ENCODE measurements at places on chromosomes 5 and 9.

GRCh38 chr5:146042628-146043279, 62.6 kb downstream of the PLAC8L1 start:
- DNase-seq, result peak; percentile 59

DNA sequence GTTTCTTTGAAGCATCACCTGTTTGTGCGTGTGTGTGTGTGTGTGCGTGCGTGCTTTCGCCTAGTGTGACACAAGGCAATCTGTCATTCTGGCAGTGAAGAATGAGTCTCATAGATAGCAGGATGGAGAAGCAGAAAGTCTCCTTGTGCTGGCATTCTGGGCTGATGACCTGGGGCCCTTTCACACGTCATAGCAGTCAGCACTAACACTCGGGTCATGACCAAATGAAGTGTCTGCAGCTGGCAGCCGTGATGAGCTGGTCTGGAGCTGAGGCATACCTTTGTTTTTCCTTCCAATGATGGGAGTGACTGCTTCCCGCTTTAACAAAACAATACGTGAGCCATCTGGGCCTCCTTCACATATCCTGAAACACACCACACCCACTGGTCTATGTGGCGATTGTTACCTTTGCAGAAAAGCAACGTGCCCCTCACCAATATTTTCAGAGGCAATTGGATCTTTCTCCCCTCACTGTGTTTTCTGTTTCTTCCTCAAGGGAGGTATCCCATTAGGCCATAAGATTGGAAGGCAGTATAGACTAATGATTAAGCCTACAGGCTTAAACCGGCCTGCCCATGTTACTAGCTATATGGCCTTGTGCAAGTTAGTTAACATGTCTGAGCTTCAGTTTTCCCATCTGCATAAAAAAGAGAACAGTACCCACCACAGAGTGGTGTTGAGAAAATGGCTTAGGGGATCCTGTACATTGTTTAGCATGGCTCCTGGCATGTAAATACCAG, 88.8 kb downstream of the SREK1 start:
- DNase-seq, result peak; percentile 13

GRCh38 chr5:89560696-89561095, 677.7 kb upstream of the MEF2C start:
- peak; percentile 17 for DNase-seq

DNA sequence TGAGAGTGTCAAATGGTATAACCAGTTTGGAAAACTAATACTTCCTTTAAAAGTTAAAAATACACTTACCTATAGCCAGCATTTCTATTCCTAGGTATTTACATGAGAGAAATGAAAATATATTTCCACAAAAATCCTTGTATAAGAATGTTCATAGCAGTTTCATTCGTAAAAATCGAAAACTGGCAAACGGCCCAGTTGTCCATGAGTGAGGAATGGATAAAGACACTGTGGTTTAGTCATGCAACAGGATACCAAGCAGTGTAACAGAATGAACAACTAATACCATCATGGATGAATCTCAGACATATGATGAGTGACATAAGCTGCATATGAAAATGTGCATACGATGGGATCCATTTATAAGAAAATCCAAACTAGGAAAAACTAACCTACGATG, 136.7 kb downstream of the MACROH2A1 start:
- no peak for DNase-seq

DNA sequence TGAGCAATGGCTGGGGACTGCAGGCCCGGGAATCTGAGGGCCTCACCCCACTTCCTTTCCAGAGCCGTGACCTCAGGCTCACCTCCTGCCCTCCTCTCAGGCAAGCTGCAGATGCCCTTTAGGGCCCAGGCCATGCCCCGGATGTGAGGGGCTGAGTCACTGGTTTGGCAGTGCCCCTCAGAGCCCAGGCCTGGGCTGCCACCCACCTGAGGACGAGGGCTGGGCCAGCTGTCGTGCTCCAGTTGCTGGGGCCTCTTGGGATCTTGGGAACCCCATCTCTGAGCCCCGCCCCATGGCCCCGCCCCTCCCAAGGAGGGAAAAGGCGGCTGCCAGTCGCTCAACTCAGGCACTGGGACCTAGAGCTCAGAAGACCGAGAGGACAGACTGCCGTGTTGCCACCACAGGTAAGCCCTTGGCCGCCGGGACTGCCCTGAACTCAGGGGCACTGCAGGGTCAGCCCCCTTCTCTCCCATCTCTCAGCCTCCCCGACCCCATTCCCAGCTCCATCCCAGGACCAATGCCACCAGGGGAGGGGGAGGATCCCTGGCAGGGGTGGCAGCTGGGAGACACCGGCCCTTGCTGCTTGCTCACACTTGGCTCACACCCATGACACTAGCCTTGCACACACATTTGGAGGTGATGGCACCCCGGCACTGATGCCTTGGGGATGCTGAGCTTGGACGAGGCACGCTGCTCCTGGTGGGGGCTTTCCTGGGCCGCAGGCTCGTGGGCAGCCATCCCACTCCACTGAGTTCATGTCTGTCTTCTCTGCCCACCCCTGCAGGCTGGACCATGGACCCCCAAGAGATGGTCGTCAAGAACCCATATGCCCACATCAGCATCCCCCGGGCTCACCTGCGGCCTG, at the start of gene CYSRT1:
Gene CYSRT1, plus strand, starts transcription at position 345 of the 865 bp plus-strand sequence. Its CDS starts 448 bp downstream, at position 793.
- DNase-seq, result no peak

- peak; percentile 43 for DNase-seq
Measured at GRCh38 chr9:95224376-95225019, 93.0 kb downstream of the FANCC start.

DNA sequence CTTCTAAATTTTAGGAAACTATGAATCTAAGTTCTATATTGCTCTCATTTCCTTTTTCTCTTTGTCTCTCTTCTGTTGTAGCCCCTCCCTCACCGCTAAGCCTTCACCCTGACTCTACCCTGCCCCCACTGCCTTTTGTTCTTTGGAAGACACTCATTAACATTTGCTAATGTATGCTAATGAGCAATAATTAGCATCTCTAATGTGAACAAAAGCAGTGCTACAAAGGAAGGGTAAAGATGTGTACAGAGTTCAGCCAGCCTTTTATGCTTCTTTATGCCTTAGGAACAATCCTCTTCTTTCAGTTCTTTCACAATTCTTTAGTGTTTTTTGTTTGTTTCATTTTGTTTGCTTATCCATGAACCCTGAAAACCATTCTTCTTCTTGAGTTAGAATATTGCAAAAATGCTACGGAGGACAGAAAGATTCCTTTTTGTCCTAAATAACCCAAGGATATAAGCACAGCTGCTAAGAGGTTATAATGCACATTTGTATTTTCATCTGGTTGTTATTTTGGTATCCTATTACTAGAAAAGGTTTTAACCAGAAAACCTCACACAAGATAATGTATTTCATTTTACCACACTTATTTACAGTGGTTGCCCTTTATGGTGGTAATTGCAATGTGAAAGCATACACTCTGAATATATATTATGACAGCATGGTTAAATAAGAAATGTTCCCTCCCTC, 159.3 kb downstream of the TMC1 start:
- DNase-seq, result no peak

DNA sequence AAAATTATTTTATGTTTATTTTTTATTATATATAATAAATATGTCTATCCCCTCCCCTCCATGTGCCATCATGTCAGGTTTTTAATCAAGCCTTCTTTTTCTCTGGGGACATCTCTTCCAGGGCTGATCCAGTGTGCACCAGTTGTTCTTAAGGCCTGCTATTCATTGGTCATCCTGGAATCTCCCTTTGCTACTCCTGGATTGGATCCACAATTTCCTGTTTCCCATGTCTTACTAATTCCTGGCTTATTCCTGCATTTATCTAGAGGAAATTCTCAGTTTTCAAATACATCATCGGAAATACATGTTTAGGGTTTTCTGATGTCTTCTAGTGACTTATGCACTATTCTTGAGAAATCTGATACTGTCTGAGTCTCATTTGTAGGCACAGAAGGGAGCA, 56.8 kb downstream of the ANGPTL2 start:
- DNase-seq, result peak; percentile 69

- DNase-seq, result peak; percentile 58
Measured at GRCh38 chr5:133527311-133527710, 85.0 kb downstream of the FSTL4 start.

GRCh38 chr9:21294904-21295538, 10.1 kb downstream of the IFNA5 start:
- DNase-seq, result no peak

DNA sequence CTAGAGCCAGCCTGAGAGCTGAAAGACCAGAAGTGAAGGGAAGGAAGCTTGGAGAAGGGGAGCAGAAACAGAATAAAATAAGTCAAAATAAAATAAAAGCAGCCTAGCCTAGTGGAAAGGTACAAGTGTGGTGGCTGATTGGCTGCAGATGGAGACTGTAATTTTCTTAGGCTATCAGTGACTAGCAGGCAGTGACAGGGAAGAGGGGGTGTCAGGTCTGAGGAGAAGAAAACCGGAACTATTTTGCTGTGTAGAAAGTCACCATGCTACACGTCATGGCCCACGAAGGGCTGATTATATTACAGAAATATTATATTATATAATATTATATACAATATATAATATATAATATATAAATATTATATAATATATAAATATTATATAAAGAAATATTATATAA, 98.1 kb upstream of the TAF11L2 start:
- DNase-seq, result no peak

DNA sequence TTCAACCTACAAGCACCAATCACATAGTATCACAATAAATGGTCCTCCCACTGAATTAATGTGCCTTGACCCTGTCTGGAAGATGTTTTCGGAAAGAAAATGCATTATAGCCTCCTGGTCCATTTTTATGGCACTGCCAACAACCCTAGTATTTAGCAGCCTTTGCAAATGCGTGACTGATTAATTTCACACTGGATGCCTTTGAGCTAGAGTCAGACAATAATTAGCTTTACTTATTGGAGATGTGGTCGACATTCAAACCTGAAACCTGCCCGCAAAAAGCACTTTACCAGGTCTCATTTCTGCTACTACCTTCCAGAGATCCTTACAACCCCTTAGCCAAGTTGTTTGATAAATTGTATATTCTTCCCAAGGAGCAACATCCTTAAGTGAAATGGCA, 119.3 kb upstream of the DPYSL3 start:
- no peak for DNase-seq

DNA sequence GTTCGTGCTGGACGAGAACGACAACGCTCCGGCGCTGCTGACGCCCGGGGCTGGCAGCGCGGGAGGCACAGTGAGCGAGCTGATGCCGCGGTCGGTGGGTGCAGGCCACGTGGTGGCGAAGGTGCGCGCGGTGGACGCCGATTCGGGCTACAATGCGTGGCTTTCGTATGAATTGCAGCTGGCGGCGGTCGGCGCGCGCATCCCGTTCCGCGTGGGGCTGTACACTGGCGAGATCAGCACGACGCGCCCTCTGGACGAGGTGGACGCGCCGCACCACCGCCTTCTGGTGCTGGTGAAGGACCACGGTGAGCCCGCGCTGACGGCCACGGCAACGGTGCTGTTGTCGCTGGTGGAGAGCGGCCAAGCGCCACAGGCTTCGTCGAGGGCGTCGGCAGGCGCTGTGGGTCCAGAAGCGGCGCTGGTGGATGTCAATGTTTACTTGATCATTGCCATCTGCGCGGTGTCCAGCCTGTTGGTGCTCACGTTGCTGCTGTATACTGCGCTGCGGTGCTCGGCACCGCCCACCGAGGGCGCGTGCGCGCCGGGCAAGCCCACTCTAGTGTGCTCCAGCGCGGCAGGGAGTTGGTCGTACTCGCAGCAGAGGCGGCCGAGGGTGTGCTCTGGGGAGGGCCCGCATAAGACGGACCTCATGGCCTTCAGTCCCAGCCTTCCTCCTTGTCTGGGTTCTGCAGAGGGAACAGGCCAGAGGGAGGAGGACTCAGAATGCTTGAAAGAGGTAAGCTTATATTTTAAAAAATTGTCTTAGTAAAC, 2.2 kb downstream of the PCDHA13 start:
- no peak for DNase-seq

GRCh38 chr5:72518001-72518683, 10.9 kb upstream of the ZNF366 start:
- DNase-seq, result no peak

- DNase-seq, result peak; percentile 53
Measured at GRCh38 chr5:28766565-28767158, 1728.3 kb upstream of the CDH9 start.

- no peak for DNase-seq
Measured at GRCh38 chr5:153713943-153714342, 223.5 kb downstream of the GRIA1 start.

- DNase-seq, result no peak
Measured at GRCh38 chr5:154319736-154320135, 126.1 kb upstream of the SAP30L start.

- peak; percentile 85 for DNase-seq
Measured at GRCh38 chr9:77848897-77849296, 182.7 kb downstream of the GNAQ start.

DNA sequence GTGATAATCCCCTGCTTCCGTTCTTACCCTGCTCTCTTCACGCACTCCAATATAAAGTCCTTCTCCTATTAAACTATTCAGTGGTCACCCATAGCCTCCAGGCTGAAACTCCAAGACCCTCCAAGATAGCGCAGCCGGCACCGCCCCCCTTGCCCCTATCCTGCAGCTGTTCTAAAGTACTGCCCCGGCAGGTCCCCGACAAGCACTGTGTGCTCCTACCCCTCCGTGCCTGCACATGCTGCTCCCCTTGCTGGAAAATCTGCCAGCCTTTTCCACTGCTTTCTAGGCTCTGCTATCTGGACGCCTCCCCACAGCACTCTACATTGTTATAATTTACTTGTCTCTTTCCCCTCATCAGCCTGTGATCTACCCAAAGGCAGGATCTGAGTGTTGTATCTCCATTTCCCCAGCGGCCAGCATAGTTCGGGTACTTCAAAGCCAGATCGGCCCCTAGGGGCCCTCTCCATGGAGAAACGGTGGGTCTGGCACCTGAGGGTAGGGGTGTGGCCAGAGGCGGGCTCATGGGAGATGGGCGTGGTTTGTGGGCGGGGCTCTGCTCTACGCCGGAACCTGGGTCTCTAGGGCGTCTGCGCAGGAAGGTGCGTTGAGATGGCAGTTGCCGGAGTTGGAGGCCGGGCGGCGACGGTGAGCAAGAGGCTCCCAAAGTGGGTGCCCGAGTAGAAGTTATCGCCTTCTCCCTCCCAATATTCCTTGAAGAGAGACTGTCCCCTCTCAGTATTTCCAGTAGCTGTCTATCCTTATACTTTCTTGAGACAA, 83.5 kb upstream of the RUSC2 start:
- no peak for DNase-seq

Measured in fibroblast of upper back skin (primary cell).